NCI-H2171 treated with DMSO at 0.1 percent for 48 hours (cell line): ENCODE measurements at places on chromosomes 3 and 15.
A peak's percentile ranks its signal among the peaks of the same experiment; 100 is the strongest.

GRCh38 chr3:138939561-138940241 lies 7.2 kb downstream of the FOXL2 start:
- DNase-seq, result no peak

DNA sequence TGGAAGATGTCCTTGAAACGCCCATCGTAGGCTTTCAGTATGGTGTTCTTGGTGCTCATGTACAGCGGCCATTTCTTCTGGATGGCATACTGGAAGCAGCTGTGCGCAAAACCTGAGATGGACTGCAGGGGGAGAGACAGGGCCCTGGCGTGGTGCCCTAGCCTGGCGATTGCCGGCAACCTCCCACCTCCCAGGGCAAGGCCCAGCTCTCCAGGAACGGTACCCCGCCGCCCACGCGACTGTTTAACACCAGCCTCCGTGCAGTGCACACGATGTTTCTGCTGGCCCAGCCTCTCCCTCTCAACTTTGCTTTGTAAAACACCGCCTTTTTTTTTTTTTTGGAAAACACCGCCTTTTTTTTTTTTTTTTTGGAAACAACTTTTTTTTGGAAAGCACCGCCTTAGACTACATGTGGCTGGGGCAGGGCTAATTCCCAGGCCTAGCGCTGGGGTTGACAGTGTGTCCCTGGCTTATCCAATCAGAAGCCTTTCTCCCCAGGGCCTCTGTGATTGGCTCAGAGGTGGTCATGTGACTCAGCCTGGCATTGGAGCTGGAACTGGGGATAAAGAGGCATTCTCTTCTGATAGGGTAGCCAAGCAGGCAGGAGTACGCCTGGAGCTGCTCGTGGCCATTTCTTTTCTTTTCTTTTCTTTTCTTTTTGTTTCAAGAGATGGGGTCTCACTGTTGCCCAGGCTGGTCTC lies 14.7 kb downstream of the IDH2 start:
- DNase-seq, result peak; percentile 15

DNA sequence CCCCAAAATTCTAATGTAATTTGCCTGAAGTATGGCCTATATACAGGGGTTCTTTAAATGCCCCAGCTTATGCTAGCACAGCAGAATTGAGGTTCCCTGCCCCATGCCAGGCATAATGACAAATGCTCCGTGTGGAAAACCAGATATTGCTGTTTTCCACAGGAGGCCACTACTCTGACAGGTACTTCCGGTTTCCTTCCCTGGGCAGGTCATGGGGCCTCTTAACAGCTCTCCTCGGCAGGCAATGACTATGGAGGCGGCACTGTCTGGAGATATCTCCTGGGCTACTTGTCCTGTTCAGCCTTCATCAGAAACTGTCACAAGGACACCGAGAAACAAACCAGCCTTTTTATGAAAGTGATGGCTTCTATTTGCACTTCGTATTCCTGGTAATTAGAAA lies 54.8 kb downstream of the SLC7A14 start:
- DNase-seq, result no peak

- DNase-seq, result no peak
Measured at GRCh38 chr3:169662843-169663160, 710 bp downstream of the MECOM start.

- no peak for DNase-seq
Measured at GRCh38 chr3:189122526-189123205, 49.1 kb upstream of the TPRG1 start.

- no peak for DNase-seq
Measured at GRCh38 chr15:73822998-73823397, 50.4 kb upstream of the TBC1D21 start.

DNA sequence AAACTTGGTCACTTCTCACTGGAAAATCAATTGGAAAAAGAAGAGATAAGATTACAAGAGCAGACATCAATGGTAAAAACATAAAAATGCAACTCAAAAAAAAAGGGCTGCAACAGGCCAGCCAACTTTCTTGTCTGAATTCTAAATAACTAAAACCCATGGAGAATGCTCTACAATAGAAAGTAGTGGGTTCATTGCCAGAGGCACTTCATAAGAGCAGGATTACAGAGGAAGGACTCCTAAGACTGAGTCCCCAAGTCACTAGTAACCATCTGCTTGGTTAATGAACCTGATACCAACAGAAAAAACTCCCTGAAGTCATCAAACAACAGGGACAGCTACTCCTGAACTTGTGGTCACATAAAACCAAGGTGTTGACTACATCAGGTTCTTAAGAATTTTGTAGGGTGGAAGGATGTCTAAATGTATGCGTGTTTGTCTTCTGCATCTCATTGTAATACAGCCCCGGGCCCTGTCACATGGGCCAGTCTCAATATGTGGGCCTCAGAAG lies 148.6 kb downstream of the IMPG2 start:
- no peak for DNase-seq

GRCh38 chr3:157233923-157234322 lies 74.0 kb upstream of the CCNL1 start:
- no peak for DNase-seq

DNA sequence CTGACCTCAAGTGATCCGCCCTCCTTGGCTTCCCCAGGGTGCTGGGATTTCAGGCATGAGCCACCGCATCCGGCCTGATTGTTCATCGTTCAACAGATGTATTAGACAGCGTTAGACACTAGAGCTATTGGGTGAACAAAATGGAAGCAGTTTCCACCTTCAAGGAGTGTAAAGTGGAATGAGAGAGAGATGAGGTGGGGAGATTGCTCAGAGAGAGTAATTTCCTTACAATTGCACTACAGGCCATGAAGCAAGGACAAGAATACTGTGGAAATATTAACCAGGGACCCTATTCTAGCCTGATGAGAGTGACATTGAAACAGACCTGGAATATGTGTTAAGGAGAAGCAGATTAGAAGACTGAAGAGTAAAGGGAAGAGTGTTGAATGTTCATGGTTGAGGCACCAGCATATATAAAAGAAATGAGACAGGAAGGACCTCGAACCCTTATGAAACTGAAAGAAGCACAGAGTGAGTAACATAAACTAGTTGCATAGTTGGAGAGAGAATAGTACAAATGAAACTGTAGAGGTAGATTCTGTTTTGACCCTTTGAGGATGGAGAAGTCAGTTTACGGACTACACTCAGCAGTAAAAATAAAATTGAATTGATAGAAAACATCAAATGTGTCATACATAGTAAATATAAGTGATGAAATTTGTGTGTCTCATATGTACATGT lies 7.2 kb downstream of the RTF1 start:
- no peak for DNase-seq

DNA sequence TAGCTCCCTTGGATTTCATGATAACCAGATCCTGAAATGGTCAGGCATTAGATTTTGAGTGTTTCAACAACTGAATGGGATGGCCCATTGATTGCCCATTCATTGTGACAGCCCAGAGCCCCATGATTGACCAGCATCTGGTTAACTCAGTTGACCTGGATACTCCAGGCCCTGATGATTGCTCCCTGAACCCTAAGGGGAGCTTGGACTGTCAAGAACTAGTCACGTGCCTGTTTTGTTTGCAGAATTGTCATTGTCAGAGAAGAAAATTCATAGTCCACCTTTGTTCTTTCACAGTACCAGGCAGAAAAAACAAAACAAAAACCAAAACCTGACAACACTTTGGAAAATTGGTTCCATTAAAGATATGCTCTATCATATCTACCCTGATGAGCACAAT lies 241.3 kb upstream of the ONECUT1 start:
- DNase-seq, result no peak

- DNase-seq, result no peak
Measured at GRCh38 chr3:172700936-172701455, 9.9 kb downstream of the NCEH1 start.
